ENCODE measurements at places on chromosomes 5 and 9.

DNA sequence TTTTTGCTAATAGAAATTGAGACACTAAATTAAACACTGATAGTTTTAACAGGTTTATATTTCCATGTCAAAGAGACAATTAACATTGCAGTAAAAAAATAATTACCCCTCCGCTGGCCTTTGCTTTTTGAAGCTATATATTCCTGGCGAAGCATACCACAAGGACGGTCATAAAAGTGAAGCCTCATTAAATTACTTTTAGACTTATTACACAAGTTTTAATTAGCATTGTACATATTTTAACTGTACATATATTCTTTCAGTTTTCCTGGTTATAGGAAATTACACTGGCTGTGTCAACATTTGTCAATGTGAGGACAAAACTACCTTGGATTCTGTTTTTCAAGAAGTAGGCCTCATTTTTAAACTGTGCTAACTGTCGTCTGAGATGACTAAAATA is 1.2 kb downstream of the CDKN2A start:
- DNase-seq: no peak

DNA sequence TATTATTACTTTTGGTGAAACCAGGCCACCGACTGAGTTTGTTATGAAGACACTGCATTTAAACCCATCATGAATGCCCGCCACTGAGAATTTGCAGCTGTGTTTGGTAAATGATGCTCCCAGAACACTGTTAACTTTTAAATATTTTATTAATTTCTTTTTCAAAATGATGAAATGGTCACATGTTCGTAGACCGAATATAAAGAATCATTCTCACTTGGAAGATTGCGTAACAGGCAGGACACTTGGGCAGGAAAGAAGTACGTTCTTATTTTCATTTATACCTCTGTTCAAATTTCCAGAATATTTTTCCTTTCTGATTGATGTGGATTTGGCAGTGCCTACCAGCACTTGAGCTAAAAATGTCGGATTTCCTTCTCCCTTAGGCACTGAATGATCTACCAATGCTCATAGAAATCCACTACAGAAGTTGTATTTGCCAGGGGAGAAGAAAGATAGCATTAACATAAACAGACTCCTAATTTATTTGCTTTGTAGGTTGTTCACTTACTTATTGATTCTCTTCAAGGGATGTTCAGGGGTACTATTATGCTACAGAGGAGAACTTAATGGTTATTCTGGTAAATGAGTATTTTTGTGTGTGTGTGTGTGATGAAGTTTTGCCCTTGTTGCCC is 13.8 kb downstream of the CYFIP2 start:
- no peak for DNase-seq

- no peak for DNase-seq
Observed at GRCh38 chr5:17014686-17015085, 78.6 kb upstream of the MYO10 start.

- no peak for DNase-seq
Observed at GRCh38 chr5:84794486-84795035, 409.9 kb upstream of the EDIL3 start.

DNA sequence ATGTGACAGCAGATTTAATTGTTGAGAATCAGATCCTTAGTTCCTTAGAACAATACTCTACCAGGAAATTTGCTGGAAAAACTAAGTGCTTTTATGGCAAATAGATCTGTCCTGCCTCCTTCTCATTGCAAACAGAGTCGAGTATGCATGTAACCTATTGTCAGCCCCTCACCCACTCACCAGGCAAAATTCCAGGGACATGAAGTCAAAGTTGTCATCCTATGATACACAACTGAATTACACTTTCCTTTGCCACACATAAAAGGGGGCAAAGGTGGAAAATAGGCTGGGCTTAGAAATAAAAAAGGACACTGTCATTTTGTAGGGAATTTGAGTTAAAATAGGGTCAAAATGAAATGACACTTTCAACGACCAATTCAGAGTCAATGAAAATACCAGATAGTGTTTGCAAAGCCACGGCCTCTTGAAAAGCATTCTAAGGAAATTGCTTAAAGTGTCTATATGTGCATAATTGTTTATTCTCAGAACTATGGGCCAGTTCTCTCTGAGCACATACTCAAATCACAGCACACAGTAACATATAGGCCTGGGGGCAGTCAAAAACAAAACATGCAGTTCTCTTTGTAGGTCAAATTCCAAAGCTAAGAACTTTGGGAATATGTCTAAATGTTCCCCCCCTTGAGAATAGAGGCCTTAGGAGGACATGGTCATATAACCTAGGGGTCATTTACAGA is 452.8 kb downstream of the NFIB start:
- no peak for DNase-seq

DNA sequence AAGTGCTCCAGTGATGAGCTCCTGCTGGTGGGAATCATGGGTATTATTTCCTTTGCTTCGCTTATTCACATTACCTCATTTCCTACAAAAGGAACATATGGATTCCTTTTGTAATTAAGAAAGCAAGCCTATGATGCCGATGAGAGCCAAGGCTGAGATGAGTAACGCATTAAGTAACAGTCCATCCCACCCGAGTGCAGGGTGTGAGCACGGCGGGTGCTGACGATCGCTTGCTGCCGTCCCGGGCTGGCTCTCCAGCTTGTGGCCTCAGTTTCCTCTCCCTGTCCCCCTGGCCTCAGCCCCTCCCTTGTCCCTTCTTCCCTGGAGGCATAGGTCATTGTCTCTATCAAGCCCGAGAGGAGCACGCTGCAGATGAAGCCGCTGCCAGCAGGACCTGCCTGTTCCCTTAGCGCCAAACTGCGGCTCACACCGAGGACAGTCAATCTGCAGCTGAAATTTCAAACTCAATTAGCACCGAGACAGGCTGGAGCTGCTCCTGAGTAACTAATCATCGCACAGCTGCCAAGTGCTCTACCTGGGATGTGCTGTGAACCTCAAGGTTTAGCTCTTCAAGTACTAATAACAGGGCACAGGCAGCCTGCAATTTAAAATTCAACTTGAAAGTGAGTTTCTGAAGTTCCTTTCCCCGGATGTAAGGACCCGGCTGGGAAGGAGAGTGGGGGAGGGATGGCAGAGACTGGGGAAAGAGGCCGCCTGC is 115.2 kb upstream of the RAPGEF1 start:
- DNase-seq: no peak

DNA sequence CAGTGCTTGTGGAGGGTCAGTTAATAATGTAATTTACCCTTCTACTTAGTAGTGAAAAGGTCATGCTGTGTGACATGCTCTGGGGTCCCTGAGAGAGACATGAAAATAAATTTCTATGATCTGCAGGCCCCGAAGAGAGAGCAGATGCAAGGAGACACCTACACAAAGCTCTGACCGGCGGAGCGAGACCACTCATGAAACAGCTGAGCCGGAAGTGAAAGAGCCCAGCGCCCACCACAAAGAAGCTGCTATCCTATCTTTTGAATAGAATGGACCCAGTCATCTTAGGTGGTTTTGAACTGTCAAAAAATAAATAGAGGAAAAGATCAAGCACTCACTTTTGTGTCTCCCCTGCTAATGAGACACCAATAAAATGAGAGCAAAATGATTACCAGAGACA is 190.0 kb downstream of the MED10 start:
- no peak for DNase-seq

- no peak for DNase-seq
Observed at GRCh38 chr5:29143266-29143665, 2050.2 kb upstream of the CDH6 start.

- no peak for DNase-seq
Observed at GRCh38 chr5:74184649-74185048, 455.9 kb downstream of the ENC1 start.

- DNase-seq: no peak
Observed at GRCh38 chr9:132703336-132703735, 33.1 kb downstream of the GTF3C4 start.

GRCh38 chr9:27356446-27356845 is 59.5 kb upstream of the EQTN start:
- DNase-seq: no peak

GRCh38 chr5:151295791-151296477 is 7.6 kb downstream of the SLC36A3 start:
- no peak for DNase-seq

GRCh38 chr5:93875693-93876092 is 134.3 kb upstream of the POU5F2 start:
- no peak for DNase-seq

DNA sequence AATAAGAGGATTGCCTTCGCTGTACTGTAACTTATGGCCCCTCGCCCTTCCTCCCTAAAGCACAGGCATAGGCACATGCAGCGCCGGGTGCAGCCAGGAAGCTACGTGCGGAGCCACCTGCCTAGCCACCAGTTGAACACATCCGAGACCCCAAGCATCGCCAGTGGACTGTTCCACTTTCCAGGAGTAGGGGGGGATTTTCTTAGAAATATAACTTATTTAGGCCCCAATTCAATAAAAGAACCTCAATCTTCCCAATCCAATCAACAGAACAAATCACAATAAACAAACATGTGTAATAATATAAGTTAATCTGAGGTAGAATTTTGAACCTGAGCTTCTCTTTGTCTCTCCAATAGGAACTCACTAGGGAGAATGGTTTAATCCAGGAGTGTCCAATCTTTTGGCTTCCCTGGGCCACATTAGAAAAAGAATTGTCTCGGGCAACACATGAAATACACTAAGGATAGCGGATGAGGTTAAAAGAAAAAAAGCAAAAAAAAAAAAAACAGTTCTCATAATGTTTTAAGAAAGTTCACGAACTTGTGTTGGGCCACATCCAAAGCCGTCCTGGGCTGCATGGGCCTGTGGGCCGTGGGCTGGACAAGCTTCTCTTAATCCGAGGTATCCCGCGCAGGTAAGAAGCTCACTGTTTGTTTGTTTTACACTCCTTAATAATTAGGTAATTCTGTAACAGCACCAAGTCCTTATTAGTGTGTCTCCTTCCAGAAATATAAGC is 22.0 kb upstream of the NIPBL start:
- no peak for DNase-seq

DNA sequence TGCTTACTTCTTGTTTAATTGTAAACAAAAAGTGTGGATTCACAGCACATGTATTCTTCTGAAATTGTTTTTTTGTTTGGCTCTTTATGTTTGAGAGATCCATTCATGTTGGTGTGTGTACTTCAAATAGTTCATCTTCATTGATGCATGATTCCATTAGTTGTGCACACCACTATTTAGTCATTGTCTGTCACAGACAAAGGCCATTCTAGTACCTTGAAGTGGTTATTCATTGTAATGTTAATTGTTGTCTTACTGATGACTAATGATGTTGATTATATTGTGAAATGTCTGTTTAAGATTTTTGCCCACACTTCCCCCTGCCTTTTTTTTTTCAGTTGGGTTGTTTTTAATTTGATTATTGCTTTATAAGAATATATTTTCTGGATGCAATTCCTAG is 391.3 kb downstream of the DIRAS2 start:
- DNase-seq: no peak

- DNase-seq: no peak
Observed at GRCh38 chr5:76983468-76983867, 30.6 kb downstream of the CRHBP start.

GRCh38 chr9:112890106-112891081 is at the start of gene SLC46A2:
Gene SLC46A2, minus strand, starts transcription at chr9:112890876. Its CDS starts 195 bp downstream, at chr9:112890681.
- no peak for DNase-seq

DNA sequence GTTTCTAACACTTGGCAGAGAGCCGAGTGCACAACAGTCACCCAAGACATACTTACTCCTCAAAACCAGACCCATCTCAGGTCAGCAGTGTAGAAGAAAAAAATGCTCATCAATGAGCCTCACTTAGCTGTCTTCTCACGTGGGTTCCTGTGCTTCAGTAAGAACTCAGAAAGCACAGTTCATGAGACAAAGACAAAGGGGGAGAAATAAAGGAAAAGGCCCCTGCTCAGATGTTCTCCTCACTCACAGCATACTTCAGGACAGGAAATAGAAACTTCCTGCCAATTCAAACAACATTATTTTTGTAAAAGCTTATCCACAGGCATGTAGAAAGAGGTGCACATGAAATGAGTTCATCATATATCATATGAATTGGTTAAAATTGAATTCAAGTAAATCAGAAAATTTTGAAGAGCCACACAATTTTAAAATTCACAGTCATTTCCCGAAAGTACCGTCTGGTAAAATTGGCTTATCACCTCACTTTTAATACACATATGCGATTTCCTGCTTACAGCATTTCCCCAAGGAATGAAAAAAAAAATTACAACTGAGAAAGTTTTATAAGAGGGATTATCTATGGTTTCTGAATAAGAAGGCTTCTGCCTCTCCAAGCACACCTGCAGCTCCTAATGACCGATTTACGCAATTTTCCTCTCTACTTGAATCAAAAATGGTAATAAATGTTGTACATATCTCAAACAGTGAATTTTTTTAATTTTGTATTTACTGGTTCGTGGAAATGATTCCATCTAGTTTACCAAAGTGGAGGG is 328.3 kb downstream of the TMEM167A start:
- no peak for DNase-seq

GRCh38 chr9:30482499-30482898 is 1901.9 kb upstream of the ACO1 start:
- DNase-seq: no peak

DNA sequence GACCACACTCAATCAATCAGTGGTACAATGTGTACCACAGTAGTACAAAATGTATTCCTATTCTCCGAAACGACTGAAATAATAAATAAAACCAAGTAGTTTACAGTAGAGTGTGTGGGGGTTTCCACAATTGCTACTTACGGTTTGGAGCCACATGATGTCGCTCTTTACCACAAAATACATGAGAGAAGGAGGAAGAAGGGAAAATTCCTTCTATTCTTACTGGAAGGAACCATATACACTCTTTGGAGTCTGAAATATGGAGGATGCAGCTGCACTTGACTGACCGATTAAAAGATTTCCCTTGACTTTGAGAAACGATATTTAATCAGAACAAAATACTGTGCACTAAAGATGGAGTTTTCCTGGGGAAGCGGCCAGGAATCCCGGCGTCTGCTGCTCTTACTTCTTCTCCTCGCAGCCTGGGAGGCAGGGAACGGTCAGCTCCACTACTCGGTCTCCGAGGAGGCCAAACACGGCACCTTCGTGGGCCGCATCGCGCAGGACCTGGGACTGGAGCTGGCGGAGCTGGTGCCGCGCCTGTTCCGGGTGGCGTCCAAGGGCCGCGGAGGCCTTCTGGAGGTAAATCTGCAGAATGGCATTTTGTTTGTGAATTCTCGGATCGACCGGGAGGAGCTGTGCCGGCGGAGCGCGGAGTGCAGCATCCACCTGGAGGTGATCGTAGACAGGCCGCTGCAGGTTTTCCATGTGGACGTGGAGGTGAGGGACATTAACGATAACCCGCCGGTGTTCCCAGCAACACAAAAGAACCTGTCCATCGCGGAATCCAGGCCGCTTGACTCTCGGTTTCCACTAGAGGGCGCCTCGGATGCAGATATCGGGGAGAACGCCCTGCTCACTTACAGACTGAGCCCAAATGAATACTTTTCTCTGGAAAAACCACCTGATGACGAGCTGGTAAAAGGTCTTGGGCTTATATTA is at the start of gene PCDHA4:
Gene PCDHA4, plus strand, starts transcription at position 235 of the 942 bp plus-strand sequence.
- no peak for DNase-seq

- no peak for DNase-seq
Observed at GRCh38 chr9:36797471-36798220, 225.0 kb downstream of the MELK start.

DNA sequence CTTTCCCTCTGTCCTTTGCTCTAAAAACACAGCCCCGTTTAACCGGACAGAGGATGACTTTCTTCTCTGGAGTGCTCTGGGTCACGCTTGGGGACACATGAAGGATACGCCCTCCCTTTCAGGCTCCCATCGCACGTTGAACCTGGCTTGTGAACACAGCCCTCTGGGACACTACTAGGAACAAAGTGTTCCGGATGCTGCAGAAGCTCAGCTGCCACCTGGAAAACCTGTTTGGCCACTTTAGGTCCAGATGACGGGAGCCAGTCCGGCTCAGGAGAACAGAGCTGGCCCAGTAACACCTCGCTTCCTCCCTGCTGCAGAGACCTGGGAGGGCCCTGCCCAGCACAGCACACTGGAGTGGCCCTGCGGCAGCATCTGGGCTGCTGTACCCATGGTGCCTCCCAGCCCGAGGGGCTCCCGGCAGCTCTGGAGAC is 60.1 kb downstream of the GADD45G start:
- DNase-seq: no peak

All from stimulated activated CD4-positive, alpha-beta T cell treated with anti-CD3 and anti-CD28 coated beads, Interleukin-4, amount 100 ng/mL, for 1 hour (primary cell).